ENCODE measurements at places on chromosomes 12 and 14. TPM values are rescaled to one million over a fixed set of nuclear protein-coding genes. Genes with fewer than 3 reads are reported as not detected.

The NFATC4 gene
- 17.1 TPM for total RNA-seq

The KIF5A gene
- total RNA-seq, result 21.5 TPM

The NGB gene
- not detected for total RNA-seq

The LRRC23 gene
- total RNA-seq, result 8.7 TPM

The DIO2 gene
- not detected for total RNA-seq

The KCNH5 gene
- not detected for total RNA-seq

The ACSS3 gene
- not detected for total RNA-seq

The BICDL1 gene
- total RNA-seq, result 57.6 TPM

The NUAK1 gene
- total RNA-seq, result not detected

The TMEM132C gene
- not detected for total RNA-seq

The RAN gene
- total RNA-seq, result 897 TPM

The TMEM30B gene
- not detected for total RNA-seq

GRCh38 chr12:14605401-14605989, 37.8 kb upstream of the PLBD1 start:
- peak; percentile 54 for DNase-seq

DNA sequence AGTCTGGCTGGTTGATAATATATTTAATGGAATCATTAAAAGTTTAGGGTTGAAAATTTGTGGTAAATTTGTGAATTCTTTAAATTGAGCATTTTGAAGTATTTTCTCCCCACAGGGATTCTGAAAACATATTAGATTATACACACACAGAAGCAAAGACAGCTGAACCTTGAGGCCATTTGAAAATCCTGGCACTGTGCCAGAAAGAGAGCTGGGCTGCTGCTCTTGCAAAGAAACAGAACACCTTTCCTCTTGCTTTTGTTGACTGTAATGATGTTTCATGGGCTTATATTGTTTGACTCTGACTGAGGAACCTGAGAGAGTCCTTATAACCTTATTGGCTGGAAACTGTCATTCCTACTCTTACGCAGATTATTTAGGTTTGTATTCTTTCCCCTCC, 4.8 kb downstream of the RNF34 start:
- DNase-seq, result no peak

- DNase-seq, result no peak
Measured at GRCh38 chr14:32345311-32345791, 16.3 kb downstream of the AKAP6 start.

DNA sequence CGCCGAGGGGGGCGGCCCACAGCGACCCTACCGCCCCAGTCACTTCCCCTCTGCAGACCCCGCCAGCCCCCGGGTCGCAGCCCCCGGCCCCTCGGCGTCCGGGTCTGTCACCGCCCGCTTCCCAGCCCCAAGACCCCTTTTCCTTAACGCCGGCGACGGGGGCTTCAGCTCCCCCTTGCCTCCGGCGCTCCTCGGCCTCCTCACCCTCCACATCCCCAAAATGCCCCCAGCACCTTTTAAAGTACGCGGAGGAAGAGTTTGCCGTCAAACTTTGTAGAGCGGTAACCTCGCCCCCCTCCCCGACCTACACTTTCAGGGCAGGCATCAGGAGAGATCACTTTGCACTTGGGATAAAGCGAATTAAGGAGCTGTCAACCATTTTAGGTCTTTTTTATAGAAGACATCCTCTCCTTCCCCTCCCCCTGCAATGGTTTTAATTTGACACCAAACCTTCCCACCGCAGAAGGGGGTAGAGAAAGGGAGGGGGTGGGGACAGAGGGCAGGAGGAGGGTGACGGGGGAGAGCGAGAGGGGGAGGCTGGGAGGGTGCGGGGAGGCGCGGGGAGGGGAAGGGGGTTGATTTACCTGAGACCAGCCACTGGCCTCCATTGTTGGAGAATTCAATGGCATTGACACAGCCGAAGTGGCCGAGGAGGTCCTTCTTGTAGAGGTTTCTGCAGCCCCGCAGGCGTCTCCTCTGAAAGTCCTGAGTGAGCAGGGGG, 578 bp downstream of the DCAF5 start:
- peak; percentile 91 for DNase-seq

GRCh38 chr12:22525426-22525825, 18.9 kb downstream of the C2CD5 start:
- DNase-seq, result no peak

DNA sequence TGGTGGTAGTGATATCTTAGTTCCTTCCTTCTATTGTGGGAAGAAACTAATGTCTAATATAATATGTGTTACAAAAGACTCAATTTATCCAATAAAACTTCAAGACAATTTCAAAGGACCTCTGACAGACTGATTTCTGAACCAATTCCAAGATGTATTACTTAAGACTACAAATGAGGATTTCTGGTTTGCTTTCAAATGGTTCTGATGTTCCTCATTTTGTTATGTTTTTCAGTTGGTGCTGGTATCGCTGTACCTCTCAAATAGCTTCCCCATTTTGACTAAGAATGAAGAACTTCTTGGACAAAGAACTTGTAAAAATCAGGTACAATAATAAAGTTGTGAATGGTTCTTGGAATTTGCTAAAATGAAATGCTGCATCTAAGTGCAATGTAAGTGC, 19.4 kb upstream of the MBIP start:
- DNase-seq, result no peak

GRCh38 chr12:80100591-80100990, 1.3 kb downstream of the OTOGL start:
- DNase-seq, result no peak

GRCh38 chr14:96297997-96298515, 42.0 kb downstream of the BDKRB1 start:
- no peak for DNase-seq

DNA sequence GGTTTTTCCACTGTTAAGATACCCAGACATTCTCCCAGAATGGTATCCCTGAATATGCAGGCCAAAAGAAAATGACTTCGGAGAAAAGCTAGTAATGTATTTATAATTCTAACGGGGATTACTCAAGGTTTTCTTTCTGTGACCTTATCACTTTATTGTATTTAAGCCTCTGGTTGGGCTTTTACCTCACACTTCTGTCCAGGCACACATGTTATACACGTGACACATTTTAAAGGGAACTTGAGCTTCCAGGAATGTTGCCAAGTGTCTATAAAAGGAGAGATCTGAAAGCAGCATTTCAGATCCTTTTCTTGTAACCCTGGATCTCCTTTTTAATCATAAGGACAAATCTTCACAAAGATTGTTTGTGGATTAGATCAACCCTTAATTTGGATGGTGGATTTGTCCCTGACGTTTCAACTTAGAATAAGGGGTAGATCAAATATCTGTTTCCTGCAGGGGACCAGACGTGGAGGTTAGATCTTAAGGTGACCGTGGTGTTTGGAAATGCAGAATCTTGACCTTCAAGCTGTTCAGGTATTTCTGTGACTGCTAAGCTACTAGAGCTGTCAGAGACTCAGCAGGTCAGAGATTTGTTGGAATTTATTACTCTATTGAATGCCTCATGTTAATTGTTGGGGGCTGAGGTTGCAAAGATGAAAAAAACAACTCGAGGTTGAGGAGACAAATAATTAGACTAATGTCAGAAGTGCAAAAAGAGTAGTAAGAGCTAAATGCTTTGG, 1.5 kb downstream of the CIPC start:
- no peak for DNase-seq

GRCh38 chr12:68951652-68952051, 18.7 kb upstream of the CPM start:
- DNase-seq, result no peak

GRCh38 chr14:99733540-99734405, 49.7 kb downstream of the CYP46A1 start:
- no peak for DNase-seq

DNA sequence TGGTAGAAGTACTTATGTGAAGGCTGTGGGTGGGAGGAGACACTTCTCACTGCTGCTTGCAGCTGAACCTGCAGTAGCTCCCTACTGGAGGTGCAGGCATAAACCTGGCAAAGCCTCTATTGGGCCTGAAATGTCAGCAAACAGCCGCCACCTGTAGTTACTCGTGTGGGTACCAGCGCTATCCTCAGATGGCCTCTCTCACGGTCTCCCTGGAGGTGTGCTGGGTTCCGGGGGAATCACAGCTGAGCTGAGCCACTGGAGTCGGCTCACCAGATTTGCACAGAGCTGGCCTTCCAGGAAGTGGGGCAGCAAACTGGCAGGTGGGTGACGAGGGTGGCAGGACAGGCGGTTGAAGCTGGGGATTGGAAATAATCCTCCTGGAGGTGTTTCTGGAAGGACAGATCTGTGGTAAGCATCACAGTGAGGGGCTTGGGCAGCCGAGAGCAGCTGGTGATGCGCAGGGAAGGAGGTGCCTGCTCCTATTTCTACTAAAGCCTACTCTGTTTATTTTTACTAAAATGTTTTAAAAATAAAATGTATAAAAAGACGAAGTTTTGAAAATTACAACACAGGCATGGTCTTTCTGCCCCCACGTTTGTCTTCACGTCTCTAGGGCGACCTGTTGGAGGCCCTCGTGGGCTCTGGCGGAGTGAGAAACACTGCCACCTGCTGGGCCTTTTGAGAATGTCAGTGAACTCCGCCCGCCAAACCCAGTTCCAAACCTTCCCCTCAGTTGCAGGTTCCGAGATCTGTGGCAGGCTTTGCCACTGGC, 67.8 kb upstream of the PLEKHG3 start:
- peak; percentile 92 for DNase-seq

DNA sequence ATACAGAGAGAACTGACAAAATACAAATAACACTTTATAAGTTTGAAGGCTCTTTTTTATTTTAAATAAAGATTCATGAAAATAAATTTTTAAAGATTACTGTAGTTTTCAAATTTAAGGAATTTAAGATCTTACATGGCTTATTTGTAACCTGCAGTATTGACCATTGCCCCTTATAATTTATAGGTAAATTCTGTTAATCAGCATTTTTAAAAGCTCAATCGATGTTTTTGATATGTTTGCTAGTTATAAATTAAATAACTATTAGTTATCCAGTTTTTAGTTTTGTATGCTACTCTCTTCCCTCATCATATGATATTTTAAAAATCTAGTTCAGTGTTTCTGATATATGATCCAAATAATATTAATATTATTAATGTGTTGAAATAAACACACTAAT, 109.9 kb downstream of the MON2 start:
- DNase-seq, result no peak

DNA sequence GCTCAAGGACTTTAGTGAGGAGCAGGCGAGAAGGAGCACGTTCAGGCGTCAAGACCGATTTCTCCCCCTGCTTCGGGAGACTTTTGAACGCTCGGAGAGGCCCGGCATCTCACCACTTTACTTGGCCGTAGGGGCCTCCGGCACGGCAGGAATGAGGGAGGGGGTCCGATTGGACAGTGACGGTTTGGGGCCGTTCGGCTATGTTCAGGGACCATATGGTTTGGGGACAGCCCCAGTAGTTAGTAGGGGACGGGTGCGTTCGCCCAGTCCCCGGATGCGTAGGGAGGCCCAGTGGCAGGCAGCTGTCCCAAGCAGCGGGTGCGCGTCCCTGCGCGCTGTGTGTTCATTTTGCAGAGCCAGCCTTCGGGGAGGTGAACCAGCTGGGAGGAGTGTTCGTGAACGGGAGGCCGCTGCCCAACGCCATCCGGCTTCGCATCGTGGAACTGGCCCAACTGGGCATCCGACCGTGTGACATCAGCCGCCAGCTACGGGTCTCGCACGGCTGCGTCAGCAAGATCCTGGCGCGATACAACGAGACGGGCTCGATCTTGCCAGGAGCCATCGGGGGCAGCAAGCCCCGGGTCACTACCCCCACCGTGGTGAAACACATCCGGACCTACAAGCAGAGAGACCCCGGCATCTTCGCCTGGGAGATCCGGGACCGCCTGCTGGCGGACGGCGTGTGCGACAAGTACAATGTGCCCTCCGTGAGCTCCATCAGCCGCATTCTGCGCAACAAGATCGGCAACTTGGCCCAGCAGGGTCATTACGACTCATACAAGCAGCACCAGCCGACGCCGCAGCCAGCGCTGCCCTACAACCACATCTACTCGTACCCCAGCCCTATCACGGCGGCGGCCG, 1.1 kb downstream of the PAX9 start:
- DNase-seq, result no peak

GRCh38 chr12:1792406-1792805, 28.0 kb upstream of the LRTM2 start:
- DNase-seq, result no peak

DNA sequence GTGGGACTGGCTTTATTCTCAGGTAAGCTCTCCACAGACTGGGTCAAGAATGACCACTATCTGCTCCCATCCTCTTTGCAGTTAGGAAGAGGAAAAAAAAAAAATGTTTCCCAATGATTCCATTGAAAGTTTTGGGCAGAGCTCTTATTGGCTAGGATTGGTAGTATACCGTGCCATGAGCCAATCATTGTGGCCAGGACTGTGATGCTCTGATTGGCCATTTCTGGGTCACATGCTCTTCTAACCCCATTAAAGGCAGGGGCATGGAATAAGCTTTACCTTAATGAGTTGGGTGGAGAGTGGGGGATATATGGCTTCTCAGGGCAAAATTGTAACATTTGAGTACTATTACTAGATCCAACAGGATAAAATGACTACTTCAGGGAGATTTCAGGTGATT, 49.4 kb upstream of the WSCD2 start:
- DNase-seq, result no peak

GRCh38 chr14:23162005-23162404, 21.5 kb downstream of the SLC7A8 start:
- DNase-seq, result no peak

- no peak for DNase-seq
Measured at GRCh38 chr12:1695886-1696670, 5.2 kb downstream of the ADIPOR2 start.

- DNase-seq, result no peak
Measured at GRCh38 chr14:67428501-67429031, 16.6 kb upstream of the PLEK2 start.

- no peak for DNase-seq
Measured at GRCh38 chr12:7434670-7435069, 9.3 kb downstream of the CD163L1 start.
